ENCODE measurements at places on chromosomes 5 and 9.

DNA sequence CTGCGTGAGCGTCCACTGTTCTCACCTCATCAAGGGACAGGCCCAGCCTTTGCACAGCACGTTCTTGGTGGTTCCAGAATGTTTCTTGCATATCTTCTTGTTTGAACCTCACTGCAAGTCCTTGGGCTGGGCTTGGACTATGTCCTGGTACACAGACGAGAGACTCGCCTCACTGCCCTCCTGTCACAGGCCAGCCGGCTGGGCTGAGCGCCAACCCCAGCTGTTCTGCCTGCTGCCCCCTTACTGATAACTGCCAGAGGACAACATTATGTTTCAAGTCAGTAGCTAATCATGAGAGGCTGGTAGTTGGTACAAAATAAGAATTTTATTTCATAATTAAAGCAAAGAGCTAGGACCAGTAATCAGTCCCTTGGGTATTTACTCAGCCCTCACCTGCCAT is 52.8 kb upstream of the LRRTM2 start:
- DNase-seq, result no peak

DNA sequence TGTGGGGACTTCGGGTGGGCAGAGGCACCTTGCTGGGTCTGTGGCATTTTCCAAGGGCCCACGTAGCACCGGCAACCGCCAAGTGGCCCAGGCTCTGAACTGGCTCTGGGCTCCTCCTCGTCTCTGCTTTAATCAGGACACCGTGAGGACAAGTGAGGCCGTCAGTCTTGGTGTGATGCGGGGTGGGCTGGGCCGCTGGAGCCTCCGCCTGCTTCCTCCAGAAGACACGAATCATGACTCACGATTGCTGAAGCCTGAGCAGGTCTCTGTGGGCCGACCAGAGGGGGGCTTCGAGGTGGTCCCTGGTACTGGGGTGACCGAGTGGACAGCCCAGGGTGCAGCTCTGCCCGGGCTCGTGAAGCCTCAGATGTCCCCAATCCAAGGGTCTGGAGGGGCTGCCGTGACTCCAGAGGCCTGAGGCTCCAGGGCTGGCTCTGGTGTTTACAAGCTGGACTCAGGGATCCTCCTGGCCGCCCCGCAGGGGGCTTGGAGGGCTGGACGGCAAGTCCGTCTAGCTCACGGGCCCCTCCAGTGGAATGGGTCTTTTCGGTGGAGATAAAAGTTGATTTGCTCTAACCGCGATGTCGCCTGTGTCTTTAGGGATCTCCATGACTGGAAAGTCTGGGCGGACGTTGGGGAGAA is 5.8 kb downstream of the DPP7 start:
- DNase-seq, result no peak

DNA sequence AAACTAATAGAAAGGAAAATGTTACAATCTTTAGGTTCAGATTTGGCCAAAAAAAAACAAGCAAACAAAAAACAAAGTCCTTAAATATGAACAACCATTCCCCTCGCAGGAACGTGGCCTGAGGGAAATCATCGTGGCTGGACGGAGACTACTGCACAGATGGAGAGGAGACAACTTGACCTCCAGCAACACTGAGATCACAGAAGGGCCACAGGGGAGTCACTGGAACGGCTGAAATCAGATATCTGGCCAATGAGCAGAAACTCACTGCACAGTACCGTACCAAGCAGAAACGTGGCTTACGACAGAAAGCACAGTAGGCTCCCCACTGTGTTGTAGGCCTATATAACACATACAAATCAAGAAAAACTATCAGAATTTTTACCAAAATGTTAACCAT is 27.7 kb downstream of the CAMSAP1 start:
- DNase-seq, result no peak

DNA sequence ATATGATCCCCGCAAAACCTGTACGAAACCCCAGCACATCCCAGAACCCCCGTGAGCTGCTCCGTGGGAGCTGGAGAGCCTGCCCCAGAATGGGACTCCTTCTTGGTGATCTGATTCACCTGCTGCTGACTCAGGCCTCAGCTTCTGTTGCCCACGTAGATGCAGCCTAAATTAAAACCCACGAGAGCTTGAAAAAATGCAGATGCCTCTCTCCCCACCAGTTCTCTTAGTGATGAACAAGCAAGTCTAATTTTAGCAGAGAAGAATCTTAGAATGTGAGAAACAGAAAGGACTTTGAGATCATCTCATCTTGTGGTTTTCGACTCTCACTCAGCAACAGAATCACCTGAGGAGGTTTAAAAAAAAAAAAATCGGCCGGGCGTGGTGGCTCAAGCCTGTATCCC is 57.6 kb downstream of the TMOD1 start:
- no peak for DNase-seq

- DNase-seq, result no peak
Observed at GRCh38 chr5:87268970-87269377, 1.3 kb downstream of the RASA1 start.

DNA sequence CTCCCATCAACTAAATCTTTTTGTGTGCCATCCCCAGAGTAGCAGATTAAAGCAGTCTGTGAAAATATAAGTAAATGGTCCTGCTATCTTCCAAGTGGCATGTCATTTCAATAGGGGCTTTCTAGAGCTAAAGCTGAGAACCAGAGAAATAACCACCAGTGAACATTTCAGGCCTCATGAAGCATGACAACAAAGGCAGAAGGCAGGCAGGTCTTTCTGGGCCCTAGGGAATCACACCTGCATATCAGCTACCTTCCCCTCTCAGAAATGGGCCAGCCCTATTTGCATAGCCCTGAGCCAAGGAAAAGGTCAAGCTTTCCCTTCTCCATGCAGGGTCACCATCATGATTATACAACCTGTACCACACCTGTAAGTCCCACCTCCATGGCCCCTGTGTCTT is 205.3 kb downstream of the DEPDC1B start:
- no peak for DNase-seq

DNA sequence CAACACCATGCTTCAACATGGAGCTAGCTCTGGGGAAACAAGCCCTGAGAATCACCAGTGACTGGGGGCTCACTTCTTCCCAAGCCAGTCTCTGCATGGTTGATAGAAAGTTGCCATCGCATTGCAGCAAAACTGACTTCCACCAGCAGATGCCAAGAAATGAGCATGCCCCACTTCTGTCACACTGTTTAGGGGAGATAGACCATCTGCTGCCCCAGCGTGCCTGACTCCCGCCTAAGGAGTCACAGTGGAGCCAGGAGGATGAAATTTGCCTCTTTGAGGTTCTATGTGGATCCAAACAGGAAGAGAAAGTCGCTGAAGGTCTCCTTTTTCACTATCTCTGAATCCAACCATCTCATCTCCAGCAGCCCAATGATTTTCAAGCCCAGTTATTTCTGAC is 116.7 kb upstream of the SLIT3 start:
- DNase-seq, result no peak

DNA sequence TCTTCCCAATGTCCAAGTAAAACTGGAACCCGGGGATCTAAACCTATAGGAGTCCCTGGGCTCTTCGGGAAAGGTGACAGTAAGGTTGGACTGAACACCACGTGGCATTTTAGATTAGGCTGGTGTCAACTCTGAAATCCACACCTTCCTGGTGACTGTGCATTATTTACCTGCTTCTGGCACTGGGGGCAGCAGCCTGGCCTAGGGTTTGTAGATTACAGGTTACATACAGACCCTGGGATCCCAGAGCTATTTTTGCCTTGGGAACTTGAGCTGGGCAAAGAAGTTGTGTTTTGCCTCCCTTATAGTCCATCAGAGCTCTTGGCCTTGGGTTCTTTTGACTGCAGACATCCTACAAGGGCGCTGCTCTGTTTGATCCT is 173.2 kb downstream of the DAB2IP start:
- DNase-seq, result no peak

DNA sequence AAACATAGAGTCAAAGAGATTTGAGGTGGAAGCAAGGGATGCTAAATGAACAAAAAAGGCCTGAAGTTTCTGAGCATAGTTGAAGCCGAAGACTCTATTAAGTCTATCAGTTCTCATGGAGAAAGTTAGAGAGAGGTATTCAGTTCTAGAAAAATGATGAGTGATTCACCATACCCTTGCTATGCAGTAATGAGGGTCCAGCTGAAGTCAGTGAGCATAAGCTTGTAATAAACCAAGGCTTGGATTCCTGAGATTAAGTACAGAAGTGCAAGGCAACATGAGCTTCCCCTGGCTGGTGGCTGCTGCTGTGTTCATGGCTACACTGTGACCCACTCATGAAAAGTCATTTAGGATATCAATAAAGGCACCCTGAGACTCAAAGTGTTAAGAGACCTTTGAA is 129.7 kb upstream of the MTAP start:
- no peak for DNase-seq

GRCh38 chr9:124487260-124488182 is 19.7 kb downstream of the NR5A1 start:
- DNase-seq, result no peak

DNA sequence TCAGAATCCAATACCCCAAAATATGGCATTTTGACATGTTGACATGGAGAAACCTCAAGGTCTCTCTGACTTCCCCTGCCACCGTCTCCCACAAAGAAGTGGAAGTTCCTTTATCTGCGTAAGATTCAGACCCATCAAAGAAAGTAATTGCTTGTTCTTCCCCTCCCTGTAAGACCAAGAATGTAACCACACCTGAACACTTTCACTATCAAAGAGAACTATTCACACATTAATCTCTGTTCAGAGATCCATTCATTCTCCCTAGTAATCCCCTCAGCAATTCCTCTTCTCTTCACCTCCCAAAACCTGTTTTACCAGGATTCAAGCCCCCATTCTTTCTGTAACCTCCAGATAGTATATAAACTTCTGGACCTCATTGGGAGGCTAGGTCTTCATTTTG is 4.1 kb upstream of the SLC1A1 start:
- DNase-seq, result no peak

GRCh38 chr9:78821126-78821822 is 524.3 kb downstream of the PSAT1 start:
- no peak for DNase-seq

GRCh38 chr5:178428341-178429155 is 161.6 kb downstream of the COL23A1 start:
- no peak for DNase-seq

- DNase-seq, result no peak
Observed at GRCh38 chr5:130796902-130797301, 368.2 kb downstream of the HINT1 start.

- DNase-seq, result no peak
Observed at GRCh38 chr5:36200513-36200912, 41.2 kb downstream of the NADK2 start.

DNA sequence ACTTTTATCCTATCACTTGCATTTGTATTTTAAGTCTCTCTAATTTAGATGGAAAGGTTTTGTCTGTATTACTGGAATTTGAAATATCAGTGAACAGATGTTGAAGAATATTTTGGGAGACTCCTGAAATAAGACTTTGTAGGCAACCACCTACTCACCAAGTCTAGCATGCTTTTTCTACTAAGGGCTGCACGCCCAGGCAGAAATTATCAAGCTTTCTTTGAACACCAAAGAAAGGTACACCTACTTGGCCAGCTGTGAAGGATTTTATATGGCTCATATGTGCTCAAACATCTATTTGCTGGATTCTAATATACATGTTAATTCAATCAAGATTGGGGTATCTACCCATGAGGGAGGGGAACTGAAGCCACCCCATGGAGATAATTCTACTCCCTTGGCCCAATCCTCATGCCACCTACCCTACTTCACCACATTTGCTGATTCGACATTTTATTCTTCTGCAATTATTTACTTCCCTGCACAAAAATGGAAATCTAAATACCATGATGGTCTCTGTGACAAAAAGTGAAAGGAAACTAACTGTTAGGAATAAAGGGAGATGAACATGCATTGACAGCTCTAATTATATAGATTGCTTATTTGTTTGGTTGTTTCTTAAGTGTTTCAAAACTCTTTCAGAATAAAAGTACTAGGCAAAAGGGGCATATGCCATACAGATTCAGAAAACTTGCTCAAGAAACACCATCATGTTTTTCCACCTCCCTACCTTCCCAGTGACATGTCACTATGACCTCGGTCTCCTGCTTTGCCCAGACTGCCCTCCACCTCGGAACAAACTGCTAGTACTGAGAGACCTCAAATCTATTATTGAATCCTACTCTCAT is 895 bp upstream of the MYOT start:
- DNase-seq, result no peak

DNA sequence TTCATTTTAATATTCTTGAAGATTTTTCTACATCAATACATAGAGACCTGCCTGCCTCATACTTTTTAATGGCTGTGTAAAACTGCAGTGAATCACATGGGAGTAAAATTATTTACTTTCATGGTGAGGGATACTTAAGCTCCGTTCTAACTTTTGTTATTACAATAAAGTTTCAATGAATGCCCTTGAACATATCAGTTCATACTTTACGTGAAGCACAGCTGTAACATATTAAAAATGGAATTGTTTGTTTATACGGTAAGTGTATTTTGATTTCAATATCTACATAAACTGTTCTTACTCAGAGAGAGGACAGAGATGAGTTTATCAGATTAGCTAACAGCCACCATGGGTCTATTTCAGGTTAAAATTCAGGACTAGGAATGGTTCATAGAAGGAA is 155.1 kb downstream of the NR3C1 start:
- no peak for DNase-seq

DNA sequence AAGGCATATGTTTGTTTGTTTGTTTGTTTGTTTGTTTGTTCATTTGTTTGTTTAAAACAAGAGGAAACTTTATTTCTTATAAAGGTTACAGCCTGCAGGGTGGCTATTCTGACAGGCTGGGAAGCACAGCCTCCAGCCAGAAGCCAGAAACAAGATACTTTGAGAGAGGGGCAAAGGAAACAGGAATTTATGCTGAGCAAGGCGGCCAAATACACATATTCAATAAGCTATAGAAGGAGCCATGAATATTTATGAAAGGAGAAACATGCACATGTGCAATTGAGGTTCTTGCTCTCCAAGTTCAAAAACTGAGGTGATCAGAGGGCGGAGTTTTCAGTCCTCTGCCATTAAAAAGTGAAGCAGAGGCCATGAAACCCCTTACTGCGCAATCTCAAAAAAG is 19.6 kb downstream of the KLHL3 start:
- no peak for DNase-seq

- no peak for DNase-seq
Observed at GRCh38 chr9:116647515-116647809, 39.6 kb upstream of the TRIM32 start.

DNA sequence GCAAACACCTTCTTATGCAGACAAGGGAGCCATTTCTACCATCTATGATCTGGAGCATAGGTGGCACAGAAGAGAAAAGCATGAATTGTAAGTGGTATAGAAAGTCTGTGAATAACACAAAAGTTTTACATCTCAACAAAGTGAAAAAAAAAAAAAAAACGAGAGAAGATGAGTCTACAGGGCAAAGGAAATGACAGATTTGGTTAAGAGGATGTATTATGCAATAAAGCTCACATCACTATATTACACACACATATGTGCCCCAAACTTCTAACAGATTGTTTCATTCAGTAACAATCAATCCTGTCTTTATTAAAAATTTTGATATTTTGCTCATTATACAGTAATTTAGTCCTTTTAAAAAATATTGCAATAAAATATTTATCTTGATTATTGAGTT is 49.8 kb downstream of the CERT1 start:
- DNase-seq, result no peak

DNA sequence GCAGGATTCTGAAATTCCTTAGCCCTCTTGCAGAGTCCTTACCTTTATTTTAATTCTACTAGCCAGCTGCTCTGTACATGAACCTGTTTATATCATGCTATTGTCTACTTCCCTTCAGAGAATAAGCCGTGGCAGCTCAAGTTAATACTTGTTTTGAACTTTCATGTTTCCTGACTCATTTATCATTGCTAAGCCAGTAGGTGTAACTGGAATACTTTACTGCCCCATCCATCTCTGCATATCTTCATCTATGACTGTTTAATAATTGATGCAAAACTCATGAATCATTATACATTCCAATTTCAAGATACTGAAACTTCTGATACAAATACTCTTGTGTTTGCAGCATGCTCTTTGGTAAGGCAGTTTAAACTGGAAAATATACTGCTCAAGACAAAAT is 174.7 kb downstream of the PPP2R2B start:
- DNase-seq, result no peak

Measured in stimulated activated CD4-positive, alpha-beta T cell treated with anti-CD3 and anti-CD28 coated beads, TNF-alpha, amount 100 ng/mL, for 48 hours (primary cell).